ENCODE measurements at places on chromosomes 4 and X. TPM values are rescaled to one million over a fixed set of nuclear protein-coding genes. Genes with fewer than 3 reads are reported as not detected.

DNA sequence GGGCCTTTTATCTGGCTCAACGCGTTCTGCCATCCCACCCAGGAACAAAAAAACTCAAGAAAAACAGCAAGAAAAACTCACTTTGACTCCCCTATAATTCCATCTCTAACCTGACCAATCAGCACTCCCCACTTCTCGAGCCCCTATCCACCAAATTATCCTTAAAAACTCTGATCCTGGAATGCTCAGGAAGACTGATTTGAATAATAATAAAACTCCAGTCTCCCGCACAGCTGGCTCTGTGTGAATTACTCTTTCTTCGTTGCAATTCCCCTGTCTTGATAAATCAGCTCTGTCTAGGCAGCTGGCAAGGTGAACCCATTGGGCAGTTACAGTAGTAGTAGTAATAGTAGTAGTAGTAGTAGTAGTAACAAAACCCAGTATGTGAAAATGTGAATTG lies 165.7 kb upstream of the CASK start:
- no peak for DNase-seq

DNA sequence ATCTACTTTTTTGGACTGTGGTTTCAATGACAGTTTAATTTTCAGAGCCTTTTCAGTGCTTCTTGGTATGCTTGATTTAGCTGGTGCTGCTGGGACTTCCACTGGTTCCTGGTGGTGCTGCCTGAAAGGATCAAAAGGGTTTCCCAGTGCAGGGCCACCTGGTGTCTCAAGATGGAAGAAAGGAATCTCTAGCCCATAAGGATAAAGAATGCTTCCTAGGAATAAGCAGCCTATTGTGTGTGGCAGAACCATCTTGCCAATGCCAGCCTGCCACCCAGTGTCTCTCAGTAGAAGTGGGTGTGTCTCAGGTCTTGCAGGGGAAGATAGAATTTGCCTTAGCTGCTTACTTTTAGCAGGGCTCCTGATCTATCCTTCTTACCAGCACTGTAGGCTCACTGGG lies 15.0 kb upstream of the RAI2 start:
- DNase-seq = no peak

The SERPINA7 gene
- not detected for polyA plus RNA-seq

The ANKRD50 gene
- 0.03 TPM for polyA plus RNA-seq
